Thyroid gland (tissue), 4 donors: ENCODE measurements at places on chromosomes 16 and 17. TPM values are rescaled to one million over a fixed set of nuclear protein-coding genes. Genes with fewer than 3 reads are reported as not detected.

TLCD1 gene
- total RNA-seq = 3.1 TPM

DNA sequence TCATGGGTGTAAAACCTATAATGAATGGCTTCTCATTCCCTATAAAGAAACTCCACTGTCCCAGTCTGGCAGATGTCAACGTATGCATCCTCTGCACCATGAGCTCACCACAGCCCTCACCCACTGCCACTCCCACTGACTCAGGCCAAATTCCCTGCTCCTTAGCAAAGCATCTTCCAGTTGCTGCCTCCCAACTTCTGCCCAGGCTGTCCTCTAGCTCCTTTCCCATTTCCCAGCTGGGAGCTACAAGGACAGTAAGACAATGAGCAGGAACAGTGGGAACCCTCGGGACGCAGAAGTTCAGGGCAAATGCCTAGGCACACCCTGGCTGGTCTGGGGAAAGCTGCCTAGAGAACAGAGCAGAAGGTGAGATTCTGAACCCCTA, 9.1 kb upstream of the THAP11 start:
- H3K4me3 ChIP-seq = peak overlapping the region; percentile 71
- DNase-seq = no peak
- no peaks in the 10 kb centered on the region for H3K27me3 ChIP-seq

DNA sequence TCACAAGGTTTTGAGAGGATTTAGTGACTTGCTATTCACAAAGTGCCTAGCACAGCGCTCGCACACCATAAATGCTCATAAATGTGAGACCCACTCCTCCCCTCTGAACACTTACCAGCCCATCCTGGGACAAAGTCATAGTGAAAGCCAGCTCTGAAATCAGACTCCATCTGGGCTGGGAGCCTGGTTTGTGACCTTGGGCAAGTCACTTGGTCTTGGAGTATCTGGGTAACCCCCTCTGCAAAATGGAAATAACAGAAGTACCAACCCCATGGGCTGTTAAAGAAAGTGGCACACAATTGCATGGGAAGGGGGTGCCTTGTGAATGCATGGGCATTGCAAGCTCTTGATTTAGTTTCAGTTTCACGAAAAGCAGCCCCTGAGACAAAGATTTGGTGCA, 104.7 kb upstream of the CDH5 start:
- H3K4me3 ChIP-seq = no peak overlapping the region
- H3K4me1 ChIP-seq = no peaks in the 10 kb centered on the region
- H3K27ac ChIP-seq = no peak overlapping the region
- H3K36me3 ChIP-seq = no peaks in the 10 kb centered on the region
- no peak for DNase-seq
- no peaks in the 10 kb centered on the region for H3K27me3 ChIP-seq

GRCh38 chr16:6189216-6189615, 1091.6 kb upstream of the EEF2KMT start:
- H3K4me3 ChIP-seq = no peak overlapping the region
- H3K4me1 ChIP-seq = no peaks in the 10 kb centered on the region
- no peaks in the 10 kb centered on the region for H3K36me3 ChIP-seq
- H3K27ac ChIP-seq = no peak overlapping the region
- H3K27me3 ChIP-seq = no peaks in the 10 kb centered on the region
- DNase-seq = no peak

DNA sequence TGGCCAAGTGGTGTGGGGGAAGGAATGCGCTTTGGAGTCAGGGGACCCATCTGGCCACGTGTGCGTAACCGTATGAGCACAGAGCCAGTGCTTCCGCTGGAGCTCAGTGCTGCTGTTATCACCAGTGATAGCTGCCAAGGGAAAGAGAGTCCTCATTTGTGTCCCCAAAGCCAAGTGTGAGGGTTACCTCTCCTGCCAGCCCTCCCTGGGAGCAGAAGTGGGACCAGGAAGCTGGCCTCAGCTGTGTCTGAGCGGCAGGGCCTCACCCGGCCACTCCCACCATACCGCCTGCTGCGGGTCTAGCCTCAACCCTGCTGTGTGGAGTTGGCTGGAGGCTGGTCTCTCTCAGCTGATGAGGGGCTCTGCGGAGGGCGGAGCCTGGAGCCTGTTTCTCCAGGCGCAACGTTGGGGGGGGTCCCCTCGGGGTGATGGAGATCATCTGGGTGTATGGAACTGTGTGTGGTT, 44.5 kb downstream of the MEAK7 start:
- H3K36me3 ChIP-seq = no peaks in the 10 kb centered on the region
- H3K27ac ChIP-seq = no peak overlapping the region
- DNase-seq = no peak
- no peaks in the 10 kb centered on the region for H3K4me1 ChIP-seq
- no peak overlapping the region for H3K4me3 ChIP-seq
- no peaks in the 10 kb centered on the region for H3K27me3 ChIP-seq

- H3K27me3 ChIP-seq = no peaks in the 10 kb centered on the region
- DNase-seq = peak; percentile 82
- H3K4me1 ChIP-seq = peaks cover 45% of the 10 kb centered on the region
- H3K36me3 ChIP-seq = no peaks in the 10 kb centered on the region
- peak overlapping the region; percentile 33 for H3K27ac ChIP-seq
- H3K4me3 ChIP-seq = no peak overlapping the region
These were observed 10.5 kb upstream of the GSE1 start for GRCh38 chr16:85602402-85603202.

PRSS21 gene
- total RNA-seq = 0.56 TPM

- no peaks in the 10 kb centered on the region for H3K36me3 ChIP-seq
- no peak overlapping the region for H3K27ac ChIP-seq
- no peak overlapping the region for H3K4me3 ChIP-seq
- no peaks in the 10 kb centered on the region for H3K27me3 ChIP-seq
- DNase-seq = no peak
These were observed 101.2 kb downstream of the PHKB start for GRCh38 chr16:47562366-47562765.

DNA sequence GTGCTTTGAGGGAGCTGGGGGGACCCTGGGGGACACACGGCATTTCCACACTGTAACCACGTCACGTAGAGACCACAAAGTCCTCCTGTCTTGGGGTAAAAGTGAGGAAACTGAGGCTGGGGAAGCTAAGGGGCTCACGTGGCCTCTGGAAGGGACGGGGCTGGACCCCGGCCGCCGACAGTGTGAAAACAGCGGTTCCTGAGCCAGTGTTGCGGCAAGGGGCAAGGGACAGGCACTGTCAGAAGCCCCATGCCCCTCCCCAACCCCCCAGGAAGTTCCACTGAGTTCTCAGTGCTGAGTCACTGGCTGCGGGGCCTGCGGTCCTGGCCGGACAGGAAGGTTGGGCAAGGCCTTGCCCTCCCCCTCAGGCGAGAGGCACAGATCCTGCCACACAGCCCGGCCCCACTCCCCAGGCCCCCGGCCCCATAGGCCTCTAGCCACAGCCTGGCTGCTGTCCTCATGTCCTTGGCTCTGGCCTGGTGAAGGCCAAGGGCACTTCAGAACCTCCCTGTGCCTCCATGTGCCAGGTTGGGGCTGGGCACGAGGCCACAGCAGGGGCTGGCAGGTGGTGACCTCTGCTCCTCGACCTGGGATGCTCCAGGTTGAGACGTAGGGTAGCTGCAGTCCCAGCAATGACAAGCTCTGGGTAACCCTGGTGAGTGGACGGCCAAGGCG, 5.0 kb upstream of the CCDC57 start:
- no peaks in the 10 kb centered on the region for H3K36me3 ChIP-seq
- no peaks in the 10 kb centered on the region for H3K27me3 ChIP-seq
- H3K4me1 ChIP-seq = peaks cover 29% of the 10 kb centered on the region
- H3K27ac ChIP-seq = peak overlapping the region; percentile 81

- H3K27me3 ChIP-seq = no peaks in the 10 kb centered on the region
- H3K4me3 ChIP-seq = no peak overlapping the region
- peak; percentile 58 for DNase-seq
- H3K4me1 ChIP-seq = peaks cover 22% of the 10 kb centered on the region
These were observed 48.5 kb upstream of the HELZ start for GRCh38 chr17:67293251-67294203.

DNA sequence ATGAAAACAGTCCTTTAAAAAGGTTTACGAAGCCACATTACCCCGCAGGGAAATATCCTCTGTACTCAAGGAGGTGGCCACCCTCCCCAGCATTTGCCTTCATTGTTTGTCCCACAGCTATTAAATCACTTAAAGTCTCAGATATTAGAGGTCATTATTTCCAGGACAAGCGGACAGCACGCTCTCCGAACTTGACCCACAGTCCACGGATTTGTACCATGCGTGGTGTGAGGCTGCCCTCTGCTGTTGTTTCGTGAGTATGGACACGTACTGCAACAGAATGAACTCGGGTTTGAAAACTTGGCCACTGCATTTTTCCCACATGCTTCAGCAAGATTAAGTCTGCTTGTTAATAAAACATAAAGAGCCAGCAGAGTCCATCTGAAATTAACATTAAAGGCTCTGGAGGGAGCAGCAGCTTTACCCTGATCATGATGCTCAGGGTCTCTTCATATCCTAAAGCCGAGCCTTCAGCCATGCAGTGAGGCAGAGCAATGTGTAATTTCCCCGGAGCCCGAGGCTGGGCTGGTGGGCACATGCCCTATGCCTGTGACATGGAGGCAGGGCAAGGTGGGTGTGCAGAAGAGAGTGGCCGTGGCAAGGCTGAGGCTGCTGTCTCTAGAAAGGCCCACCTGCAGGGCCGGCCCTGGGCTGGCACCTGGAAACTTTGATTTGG, 19.7 kb downstream of the MEAK7 start:
- no peak overlapping the region for H3K4me3 ChIP-seq
- peaks cover 15% of the 10 kb centered on the region for H3K36me3 ChIP-seq
- no peaks in the 10 kb centered on the region for H3K27me3 ChIP-seq
- no peak overlapping the region for H3K27ac ChIP-seq
- H3K4me1 ChIP-seq = no peaks in the 10 kb centered on the region

- peak overlapping the region; percentile 92 for H3K27ac ChIP-seq
- H3K4me3 ChIP-seq = no peak overlapping the region
- H3K4me1 ChIP-seq = peaks cover 21% of the 10 kb centered on the region
- no peak for DNase-seq
These were observed 2.2 kb upstream of the PDPK1 start for GRCh38 chr16:2535625-2536013.

- no peaks in the 10 kb centered on the region for H3K27me3 ChIP-seq
- H3K4me1 ChIP-seq = peaks cover 13% of the 10 kb centered on the region
- H3K36me3 ChIP-seq = no peaks in the 10 kb centered on the region
These were observed at the start of gene MYH10 for GRCh38 chr17:8630227-8630801. TSS of gene MYH10 (minus strand) at chr17:8630725. CDS start at chr17:8623246, 7,479 bp downstream.

GRCh38 chr17:63702721-63703015, 2.7 kb upstream of the LIMD2 start:
- no peak for DNase-seq

HOXB8 gene
- total RNA-seq = not detected

DNA sequence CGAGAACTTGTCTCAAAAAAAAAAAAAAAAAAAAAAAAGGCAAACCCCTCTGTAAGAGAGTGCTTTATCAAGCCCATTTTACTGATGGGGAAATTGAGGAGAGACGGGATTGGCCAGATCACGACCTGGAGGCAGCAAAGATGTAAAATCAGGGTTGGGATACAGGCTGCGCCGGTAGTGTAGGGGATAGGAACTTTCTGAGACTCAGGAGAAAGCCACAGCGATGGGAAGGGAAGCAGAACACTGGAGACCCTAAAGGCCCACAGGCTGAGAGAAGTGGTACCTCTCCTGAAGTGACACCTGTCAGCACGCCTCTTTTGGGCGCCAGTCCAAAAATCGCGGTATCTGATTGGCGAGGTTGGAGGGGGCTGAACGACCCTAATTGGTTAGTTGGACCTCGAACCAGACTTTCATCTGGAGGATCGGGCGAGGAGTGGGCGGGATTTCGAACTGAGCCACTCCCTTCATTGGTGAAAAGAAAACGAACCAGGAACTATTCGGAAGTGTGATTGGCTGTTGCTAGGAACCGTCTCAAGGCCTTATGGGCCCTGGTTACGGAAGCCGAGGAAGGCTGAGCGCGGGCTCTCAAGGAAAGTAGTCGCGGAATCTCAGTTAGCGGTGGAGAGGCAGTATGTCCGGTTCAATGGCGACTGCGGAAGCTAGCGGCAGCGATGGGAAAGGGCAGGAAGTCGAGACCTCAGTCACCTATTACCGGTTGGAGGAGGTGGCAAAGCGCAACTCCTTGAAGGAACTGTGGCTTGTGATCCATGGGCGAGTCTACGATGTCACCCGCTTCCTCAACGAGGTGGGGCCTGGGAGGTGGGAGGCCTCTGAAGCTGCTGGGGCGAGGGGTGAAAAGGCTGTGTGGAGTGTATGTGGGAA, at the start of gene CYB5B:
TSS of gene CYB5B (plus strand) at position 567 of the 882 bp plus-strand sequence. CDS start at position 632, 65 bp downstream.
- no peaks in the 10 kb centered on the region for H3K27me3 ChIP-seq
- peak; percentile 98 for DNase-seq
- H3K4me3 ChIP-seq = peak within 1 kb of the TSS; percentile 75
- H3K4me1 ChIP-seq = peaks cover 7% of the 10 kb centered on the region

- H3K4me3 ChIP-seq = no peak overlapping the region
- no peak overlapping the region for H3K27ac ChIP-seq
- DNase-seq = no peak
These were observed 3.6 kb upstream of the GSDMB start for GRCh38 chr17:39922006-39922405.

OR3A3 gene
- not detected for total RNA-seq

KRTAP4-4 gene
- total RNA-seq = not detected

ANKRD13B gene
- total RNA-seq = 5.8 TPM
